ENCODE measurements at places on chromosomes 7 and 10.
A peak's percentile ranks its signal among the peaks of the same experiment; 100 is the strongest.

DNA sequence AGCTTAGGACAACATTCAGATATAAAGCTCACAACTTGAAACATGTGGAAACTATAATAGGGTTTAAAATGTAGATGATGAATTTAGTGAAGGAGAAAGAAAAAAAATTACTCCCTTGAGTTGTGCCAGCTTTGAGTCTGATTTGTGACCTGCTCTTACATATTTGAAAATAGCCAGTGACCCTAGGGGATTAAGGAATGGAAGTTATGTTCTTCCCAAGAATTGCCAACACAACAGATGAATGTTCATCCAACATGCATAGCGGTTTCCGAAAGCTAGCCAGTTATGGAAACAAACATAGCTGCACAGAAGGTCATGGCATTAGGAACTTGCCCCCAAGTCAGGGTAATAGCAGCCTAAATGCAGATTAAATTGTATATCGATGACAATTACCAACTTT is 10.8 kb downstream of the TMEM196 start:
- DNase-seq = no peak

DNA sequence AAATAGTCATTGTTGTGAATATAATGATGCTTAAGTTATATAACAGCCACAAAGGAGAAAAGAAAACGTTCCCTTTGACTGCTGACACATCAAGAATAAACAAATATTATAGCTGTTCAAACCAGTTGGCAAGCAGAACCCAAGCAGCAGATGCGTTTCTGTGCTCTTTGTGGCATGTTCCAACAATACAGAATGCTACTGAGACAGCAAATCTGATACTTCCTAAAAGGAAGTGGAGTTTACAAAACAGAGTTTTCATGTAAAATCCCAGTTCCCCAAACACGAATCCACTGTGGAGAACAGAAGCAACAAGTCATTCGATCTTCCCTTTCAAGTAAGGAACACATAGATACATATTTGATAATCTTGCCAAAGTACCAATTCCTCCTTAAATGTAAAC is 170.9 kb upstream of the ASAH2 start:
- DNase-seq = no peak

DNA sequence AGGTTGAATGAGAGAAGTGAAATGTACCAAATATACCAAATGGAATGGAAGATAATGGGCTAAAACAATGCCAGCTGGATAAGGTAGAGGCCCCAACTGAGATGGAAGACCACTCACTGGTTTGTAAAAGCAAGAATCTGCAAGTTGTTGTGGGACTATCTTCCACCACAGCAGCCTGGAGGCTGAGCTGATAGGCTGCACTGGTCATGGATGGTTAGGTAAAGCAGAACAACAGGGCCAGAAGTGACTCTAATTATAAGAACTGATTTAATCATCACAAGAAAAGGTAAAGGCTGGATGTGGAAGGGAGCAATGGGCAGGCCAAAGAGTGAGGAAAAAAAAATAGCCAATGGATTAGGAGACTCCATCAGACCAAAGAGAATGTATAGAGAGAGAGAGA is 11.8 kb downstream of the TFEC start:
- no peak for DNase-seq

DNA sequence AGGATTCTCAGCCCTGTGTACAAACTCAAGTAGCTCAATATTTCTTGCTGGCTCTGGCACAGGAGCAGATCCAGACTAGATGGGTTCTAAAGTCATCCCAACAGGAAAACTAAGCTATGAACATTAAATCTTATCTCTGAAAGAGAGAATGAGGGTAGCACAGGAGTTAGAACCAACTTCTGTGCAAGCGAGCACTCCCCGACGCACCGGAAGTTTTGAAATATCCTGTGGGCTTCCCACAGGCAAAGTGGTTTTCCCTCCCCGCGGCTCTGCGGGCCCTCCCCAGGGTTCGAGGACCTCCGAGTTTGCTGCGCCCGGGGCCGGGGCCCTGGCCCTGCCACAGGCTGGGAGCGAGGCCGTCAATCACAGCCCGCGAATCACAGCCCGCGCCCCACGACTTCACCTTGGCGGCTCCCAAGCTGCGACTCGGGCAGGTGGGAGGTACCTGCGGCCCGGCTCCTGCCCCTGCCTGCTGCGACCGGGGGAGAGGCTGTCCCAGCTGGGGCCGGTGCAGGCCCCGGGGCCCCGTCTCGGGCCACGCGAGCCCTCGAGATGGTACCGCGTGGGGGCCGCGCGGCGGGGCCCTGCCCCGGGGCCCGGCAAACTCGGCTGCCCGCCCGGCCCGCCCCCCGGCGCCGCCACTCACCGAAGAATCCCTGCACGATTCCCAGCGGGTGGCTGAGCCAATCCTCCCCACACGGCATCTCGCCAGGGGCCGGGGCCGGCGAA is 598 bp downstream of the MCMBP start:
- peak; percentile 63 for DNase-seq

DNA sequence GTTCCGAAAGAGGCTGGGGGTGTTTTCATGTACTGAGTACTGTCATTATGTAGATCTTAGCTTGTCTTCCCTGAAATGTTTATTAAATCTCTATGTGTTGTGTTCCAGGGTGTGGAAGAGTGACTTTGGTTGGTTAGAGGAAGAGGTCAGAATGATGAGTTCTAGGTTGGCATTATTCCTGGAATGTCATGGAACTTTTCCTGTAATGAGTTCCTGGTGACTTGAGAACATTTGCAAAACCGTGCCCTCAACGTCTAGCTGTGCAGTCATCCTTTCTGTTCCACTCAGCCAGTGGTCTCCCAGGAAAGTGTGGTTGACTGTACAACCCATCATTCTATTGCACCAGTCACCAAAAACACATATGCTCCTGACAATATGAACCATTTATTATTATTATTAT is 129.6 kb downstream of the BICC1 start:
- DNase-seq = no peak

- no peak for DNase-seq
These were observed 337 bp upstream of the CCDC3 start for GRCh38 chr10:13001887-13002212.

- no peak for DNase-seq
These were observed 155.4 kb upstream of the VWC2 start for GRCh38 chr7:49618028-49618427.

DNA sequence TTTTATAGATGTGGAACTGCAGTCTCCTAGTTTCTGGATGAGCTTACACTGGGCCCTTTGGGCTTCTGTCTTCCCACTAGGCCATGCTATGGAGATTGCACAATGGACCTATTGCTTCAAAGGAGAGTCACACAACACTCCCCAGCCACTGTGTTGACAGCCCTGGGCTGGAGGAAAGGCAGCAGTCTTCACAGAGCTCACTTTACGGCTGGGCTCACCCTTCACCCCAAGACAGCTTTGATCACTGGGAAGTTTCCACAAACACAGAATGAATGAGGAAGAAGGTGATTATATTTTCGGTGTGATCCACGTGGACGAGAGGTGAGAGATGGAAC is 92.7 kb upstream of the GDF10 start:
- no peak for DNase-seq

GRCh38 chr7:47688311-47689100 is 106.6 kb upstream of the TNS3 start:
- no peak for DNase-seq

DNA sequence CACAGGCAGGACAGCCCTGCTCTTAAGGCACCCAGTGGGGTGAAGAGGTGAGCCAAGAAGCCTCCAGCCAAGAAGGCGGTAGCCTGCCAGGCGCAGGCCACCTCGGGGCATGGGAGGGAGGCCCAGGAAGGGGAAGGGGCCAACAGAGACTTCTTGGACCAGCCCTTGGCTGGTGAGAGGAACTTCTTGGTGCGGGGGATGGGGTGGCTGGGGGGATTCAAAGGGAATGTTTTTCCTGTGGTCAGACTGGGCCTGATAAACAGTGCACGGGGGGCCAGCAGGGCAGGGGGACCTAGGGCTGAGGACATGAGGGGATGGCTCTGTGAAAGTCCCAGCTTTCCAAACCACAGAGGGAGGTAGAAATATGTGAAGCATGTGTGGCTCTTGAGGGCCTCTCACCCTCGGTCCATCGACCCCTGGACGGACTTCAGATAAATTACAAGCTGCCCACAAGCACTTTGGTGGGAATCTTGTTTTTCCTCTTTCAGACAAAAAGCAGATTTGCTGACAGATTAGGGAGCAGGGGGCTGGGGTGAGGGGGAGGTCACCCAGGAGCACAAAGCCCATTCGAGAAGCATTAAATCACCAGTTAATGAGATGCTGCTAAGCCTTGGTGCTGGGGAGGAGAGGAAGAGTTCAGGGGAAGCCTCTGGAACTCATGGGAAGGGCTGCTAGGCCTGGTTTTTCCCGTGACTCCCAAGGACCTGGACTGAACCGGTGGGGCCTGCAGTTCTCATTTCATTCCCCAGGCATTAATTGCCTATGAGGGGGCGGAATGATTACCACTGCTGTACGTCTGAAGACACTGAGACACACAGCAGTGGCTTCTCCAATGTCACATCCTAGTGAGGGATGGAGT is 11.3 kb downstream of the CRYGN start:
- DNase-seq = no peak

- no peak for DNase-seq
These were observed 49.8 kb upstream of the SRRM3 start for GRCh38 chr7:76151932-76152331.

- DNase-seq = no peak
These were observed 197.6 kb downstream of the WDR37 start for GRCh38 chr10:1253523-1254353.

GRCh38 chr10:18214691-18215563 is 74.7 kb downstream of the CACNB2 start:
- no peak for DNase-seq

DNA sequence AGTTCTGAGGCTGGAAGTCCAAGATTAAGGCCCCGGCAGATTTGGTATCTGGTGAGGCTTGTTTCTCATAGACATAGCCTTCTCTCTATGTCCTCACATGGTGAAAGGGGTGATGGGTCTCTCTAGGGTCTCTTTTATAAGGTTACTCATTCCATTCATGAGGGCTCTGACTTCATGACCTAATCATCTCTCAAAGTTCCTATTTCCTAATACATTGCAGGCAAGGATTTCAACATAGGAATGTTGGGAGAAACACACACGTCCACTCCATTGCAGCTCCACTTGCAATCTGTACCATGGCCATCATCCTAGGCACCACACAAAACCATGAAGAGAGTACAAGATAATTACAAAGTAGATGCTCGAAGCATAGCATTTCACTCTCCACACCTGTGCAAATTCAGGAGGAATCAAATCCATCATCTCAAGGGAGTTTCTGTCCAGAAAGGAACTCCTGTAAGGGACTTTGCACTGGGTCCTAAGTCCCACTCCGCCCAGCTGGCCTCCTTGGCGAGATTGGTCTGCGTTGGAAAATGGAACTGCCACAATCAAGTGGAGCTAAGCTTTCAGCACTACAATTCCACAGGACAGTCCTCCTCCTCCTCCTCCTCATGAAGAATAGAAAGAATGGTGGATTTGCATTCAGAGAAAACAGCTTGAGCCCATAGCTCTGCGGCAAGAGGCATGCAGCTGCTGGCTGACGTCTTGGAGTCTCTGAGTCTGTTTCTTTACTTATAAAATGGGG is 8.8 kb downstream of the DDC start:
- DNase-seq = no peak

DNA sequence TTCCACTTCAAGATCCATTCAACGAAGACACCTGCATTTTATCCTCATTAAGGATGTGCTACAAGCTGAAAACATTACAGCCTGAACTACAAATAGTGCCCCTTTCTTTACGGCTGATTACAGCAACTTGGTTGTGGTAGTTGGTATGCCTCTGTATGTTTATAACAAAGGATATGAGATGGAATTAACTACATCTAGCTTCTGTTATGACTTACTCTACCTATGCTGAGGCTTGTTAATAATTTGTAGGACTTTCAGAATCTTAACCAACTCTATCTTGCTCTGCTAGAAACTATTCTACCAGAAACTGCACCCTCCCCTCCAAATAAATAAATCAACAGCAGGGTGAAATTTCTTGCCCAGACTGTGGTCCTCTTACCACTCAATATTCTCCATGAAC is 448.1 kb downstream of the GRM8 start:
- no peak for DNase-seq

GRCh38 chr7:26181474-26182227 is 18.9 kb downstream of the HNRNPA2B1 start:
- no peak for DNase-seq

DNA sequence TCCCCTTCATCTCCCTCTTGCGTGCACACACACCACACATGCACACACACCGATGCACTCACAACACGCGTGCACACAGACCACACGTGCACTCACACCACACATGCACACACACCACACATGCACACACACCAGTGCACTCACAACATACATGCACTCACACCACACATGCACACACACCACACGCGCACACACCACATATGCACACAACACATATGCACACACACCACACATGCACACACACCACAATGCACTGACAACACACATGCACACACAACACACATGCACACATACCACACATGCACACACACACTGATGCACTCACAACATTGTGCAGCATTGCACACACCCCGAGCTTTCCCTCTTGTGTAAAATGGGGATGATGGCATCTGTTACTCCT is 68.1 kb downstream of the TRRAP start:
- no peak for DNase-seq

GRCh38 chr7:35716038-35716803 is 21.3 kb upstream of the HERPUD2 start:
- no peak for DNase-seq

- no peak for DNase-seq
These were observed 70.1 kb upstream of the COL1A2 start for GRCh38 chr7:94324380-94325121.

DNA sequence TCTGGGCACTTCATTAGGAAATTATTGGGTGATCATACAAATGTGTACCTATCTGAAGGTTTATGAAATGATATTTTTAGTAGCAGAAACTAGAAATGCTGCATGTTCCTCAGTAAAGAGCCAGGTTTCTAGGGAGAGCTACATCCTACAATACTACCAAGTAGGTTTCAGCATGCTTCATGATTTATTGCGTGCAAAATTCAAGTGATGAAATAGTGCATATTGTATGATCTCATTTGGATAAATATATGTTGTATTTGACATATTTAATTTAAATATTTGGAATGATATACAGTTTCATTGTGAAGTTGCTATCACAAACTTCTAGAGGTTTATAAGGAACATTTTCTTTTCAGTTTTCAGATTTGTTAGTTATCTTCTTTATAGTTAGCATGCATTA is 90.5 kb upstream of the GDF10 start:
- DNase-seq = no peak

- DNase-seq = no peak
These were observed 51.9 kb downstream of the SORBS1 start for GRCh38 chr10:95509251-95509650.
